Endodermal cell (in vitro differentiated cells): ENCODE measurements at places on chromosomes 4 and X. TPM values are rescaled to one million over a fixed set of nuclear protein-coding genes. Genes with fewer than 3 reads are reported as not detected.

DNA sequence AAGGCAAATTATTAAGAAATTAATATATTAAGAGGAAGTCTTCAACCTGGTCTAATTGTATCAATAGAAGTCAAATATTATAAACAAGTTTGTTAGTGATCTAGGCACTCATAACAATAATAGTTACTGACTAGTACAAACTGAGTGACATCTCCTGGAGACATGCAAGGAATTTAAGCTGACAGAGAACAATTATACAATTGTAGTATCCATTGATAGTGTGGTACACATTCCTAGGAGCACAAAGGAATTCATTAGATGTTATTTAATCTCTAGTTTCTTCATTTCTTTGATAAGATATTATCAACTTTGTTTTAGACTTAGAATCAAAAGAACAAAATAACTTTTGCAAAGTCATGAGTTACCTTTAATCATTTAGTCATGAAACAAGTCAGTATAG lies 1048.6 kb downstream of the PCDH7 start:
- no peaks in the 10 kb centered on the region for H3K36me3 ChIP-seq
- no peaks in the 10 kb centered on the region for H3K4me1 ChIP-seq

Gene CXCL11
- 0.21 TPM in 1 of 3 replicates, not detected in the others for total RNA-seq

Gene SPP1
- 8.8 and 12.8 TPM in 2 replicates for total RNA-seq

GRCh38 chrX:124407226-124407625 lies 60.9 kb downstream of the SH2D1A start:
- H3K4me1 ChIP-seq, result no peaks in the 10 kb centered on the region
- no peak for DNase-seq
- H3K4me3 ChIP-seq, result no peak overlapping the region
- H3K36me3 ChIP-seq, result no peaks in the 10 kb centered on the region
- H3K27ac ChIP-seq, result no peak overlapping the region

Gene SHOX
- total RNA-seq, result not detected in 3 replicates

Gene SYP
- total RNA-seq, result 0.45 and 0.48 TPM in 2 replicates

DNA sequence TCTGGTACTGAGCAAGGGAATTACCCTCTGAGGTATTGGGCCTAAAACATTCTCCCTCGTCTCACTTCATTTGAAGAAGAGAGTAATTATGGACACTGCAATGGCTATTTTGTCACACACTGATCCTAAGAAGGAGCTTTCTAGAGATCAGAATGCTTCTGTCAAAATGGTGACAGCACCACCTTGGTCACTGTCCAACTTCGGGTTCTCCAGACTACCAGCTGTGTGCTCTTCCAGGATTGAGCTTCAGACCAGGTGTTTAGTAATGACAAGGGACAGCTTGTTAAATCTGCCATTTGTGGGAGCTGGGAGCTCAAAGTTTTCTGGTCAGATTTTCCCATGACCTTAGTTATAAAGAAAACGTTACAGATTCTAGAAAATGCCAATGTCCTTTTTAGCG lies 105.4 kb downstream of the POLA1 start:
- H3K27me3 ChIP-seq, result no peaks in the 10 kb centered on the region
- H3K27ac ChIP-seq, result no peak overlapping the region
- DNase-seq, result no peak
- no peaks in the 10 kb centered on the region for H3K4me1 ChIP-seq
- no peak overlapping the region for H3K4me3 ChIP-seq

DNA sequence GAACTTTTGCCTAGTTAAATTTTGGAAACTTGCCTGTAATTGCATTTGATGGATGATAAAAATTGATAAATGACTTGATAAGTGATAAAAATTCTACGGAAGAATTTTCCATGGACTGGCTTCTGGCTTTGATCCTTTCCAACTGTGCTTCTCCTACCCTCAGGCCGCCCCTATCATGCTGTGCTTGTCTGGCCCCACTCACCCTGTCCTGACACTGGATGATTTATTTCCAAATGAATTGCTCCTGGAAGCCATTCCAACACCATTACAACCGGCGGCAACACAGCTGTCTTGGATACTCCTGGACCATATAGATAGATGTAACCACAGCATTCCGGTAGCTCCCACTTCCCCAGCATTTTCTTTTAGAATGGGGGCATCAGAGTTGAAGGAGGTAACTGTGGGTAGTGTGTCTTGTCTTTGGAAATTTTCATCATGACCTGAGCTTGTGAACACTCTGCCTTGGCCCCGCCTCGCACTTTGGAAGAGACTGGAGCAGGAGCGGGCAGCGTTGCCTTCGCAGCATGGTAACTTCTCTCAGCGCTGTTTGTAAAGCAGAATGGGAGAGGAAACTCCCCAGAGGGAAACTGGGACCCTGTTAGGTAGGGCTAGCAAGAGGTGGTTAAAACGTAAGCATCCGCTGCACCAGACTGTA lies 77.4 kb downstream of the TBL1X start:
- H3K4me1 ChIP-seq, result no peaks in the 10 kb centered on the region
- DNase-seq, result no peak
- H3K4me3 ChIP-seq, result no peak overlapping the region

GRCh38 chr4:147739239-147739823 lies 7.4 kb downstream of the ARHGAP10 start:
- no peak for DNase-seq
- H3K27ac ChIP-seq, result no peak overlapping the region
- H3K4me3 ChIP-seq, result no peak overlapping the region
- H3K36me3 ChIP-seq, result no peaks in the 10 kb centered on the region

DNA sequence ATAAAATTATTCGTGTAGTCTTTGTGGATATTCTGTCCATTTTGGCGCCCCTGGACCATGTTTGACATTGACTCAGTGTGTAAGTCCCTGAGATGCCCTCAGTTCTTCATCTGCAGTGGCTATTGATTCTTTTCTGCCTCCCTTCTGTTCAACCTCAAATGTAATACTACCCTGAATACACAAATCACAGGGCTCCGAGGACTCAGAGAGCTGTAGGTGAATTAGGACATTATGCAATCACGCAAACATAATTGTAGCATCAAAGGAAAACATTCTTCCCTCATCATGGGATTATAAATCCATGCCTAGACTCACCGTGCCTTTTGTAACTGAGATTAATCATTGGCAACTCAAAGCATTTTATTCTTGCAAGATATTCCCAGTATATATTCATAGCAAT lies 161.4 kb upstream of the PACRGL start:
- no peak for DNase-seq
- no peaks in the 10 kb centered on the region for H3K36me3 ChIP-seq
- H3K4me3 ChIP-seq, result no peak overlapping the region
- no peak overlapping the region for H3K27ac ChIP-seq
- no peaks in the 10 kb centered on the region for H3K27me3 ChIP-seq
- no peaks in the 10 kb centered on the region for H3K4me1 ChIP-seq

GRCh38 chr4:122431351-122431750 lies 25.2 kb downstream of the IL2 start:
- DNase-seq, result no peak
- H3K4me1 ChIP-seq, result no peaks in the 10 kb centered on the region
- no peaks in the 10 kb centered on the region for H3K36me3 ChIP-seq
- H3K27me3 ChIP-seq, result no peaks in the 10 kb centered on the region
- H3K27ac ChIP-seq, result no peak overlapping the region
- no peak overlapping the region for H3K4me3 ChIP-seq

- DNase-seq, result no peak
- H3K4me1 ChIP-seq, result no peaks in the 10 kb centered on the region
- H3K4me3 ChIP-seq, result no peak overlapping the region
- H3K36me3 ChIP-seq, result no peaks in the 10 kb centered on the region
- no peak overlapping the region for H3K27ac ChIP-seq
Measured at GRCh38 chr4:123284168-123284567, 112.4 kb upstream of the SPRY1 start.

DNA sequence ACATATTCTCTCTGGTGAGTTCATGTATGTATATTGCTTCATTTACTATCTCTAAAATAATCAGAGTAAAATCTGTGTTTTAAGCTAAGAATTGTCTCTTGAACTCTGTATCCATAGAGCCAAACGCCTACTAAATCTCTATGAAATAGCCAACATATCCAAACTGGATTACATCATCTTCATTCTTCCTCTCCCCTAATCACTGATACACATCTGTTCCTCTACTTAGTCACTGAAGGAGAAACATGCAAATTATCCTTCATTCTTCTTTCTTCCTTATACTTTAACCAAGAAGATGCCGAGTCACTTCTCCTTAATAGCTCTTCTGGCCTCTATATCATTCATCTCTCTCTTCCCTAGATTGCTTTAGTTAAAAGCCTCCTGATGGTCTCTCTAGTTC lies 630.4 kb upstream of the FTHL17 start:
- H3K36me3 ChIP-seq, result no peaks in the 10 kb centered on the region
- H3K4me3 ChIP-seq, result no peak overlapping the region
- no peak for DNase-seq
- no peaks in the 10 kb centered on the region for H3K4me1 ChIP-seq

GRCh38 chrX:82734140-82734539 lies 774.0 kb upstream of the POU3F4 start:
- H3K27me3 ChIP-seq, result no peaks in the 10 kb centered on the region
- no peak overlapping the region for H3K27ac ChIP-seq
- H3K4me1 ChIP-seq, result no peaks in the 10 kb centered on the region
- no peaks in the 10 kb centered on the region for H3K36me3 ChIP-seq

DNA sequence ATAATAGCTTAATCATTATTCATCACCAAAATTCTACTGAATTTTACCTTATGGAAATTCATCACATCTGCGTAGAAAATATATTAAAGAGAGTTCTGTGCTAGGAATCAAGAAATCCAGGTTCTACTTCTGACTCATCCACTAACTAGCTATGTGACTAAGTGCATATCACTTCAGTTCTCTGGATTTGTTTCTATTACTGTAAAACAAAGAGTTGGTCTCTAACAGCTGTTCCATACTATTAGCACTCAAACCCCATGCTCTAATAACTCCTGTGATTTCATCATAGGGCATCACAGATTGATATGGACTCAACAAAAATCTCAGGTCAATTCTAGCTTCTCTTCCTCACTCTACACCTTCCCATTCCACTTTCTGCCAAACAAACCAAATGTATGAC lies 572.0 kb downstream of the INPP4B start:
- no peak overlapping the region for H3K4me3 ChIP-seq
- DNase-seq, result no peak
- H3K4me1 ChIP-seq, result no peaks in the 10 kb centered on the region

Gene ITGB1BP2
- total RNA-seq, result 3.9 and 6.1 TPM in 2 replicates

Gene ETDA
- not detected in 2 replicates for total RNA-seq

GRCh38 chrX:153909024-153909979 lies 4.8 kb downstream of the AVPR2 start:
- no peaks in the 10 kb centered on the region for H3K4me1 ChIP-seq
- no peaks in the 10 kb centered on the region for H3K27me3 ChIP-seq
- H3K4me3 ChIP-seq, result no peak overlapping the region
- no peak overlapping the region for H3K27ac ChIP-seq
- no peaks in the 10 kb centered on the region for H3K36me3 ChIP-seq
- peak; percentile 81 for DNase-seq

DNA sequence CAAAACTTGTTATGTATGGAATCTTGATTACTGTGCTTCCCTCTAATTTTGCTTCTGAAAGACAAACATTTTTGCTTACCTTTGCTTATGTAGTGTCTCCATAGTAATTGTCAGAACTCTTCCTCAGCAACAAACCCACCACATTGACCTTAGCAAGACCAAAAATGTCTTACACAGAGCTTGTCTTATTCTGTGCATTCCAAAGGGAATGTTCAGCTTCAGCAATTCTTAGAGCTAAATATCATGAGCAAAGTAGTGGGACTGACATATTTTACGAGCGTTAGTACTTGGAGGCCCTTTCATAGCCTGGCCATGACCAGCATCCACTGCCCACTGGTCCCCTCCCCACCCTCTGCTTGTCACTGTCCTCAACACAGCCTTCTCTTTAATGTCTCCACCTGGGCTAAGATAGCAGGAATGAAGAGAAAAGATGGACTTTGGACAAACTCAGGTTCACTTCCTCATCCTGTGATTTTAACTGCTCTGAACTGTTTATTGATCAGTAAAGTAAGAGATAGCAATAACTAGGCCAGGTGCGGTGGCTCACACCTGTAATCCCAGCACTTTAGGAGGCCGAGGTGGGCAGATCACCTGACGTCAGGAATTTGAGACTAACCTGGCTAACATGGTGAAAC lies 15.5 kb upstream of the SH3D19 start:
- H3K27ac ChIP-seq, result no peak overlapping the region
- no peak overlapping the region for H3K4me3 ChIP-seq

DNA sequence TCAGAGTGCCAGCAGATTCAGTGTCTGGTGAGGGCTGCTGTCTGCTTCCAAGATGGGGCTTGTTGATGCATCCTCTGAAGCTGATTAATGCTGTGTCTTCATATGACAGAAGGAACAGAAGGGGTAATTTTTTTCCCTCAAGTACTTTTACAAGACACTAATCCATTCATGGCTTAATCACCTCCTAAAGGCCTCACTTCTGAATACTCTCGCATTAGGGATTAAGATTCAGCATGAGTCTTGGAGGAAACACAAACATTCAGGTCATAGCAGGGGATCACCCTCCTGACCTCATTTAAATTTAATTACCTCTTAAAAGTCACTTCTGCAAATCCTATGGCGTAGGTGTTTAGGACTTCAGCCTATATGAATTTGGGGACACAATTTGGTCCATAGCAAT lies 1145.5 kb upstream of the PCDH10 start:
- H3K27me3 ChIP-seq, result no peaks in the 10 kb centered on the region
- H3K4me3 ChIP-seq, result no peak overlapping the region
- no peak for DNase-seq
- H3K27ac ChIP-seq, result no peak overlapping the region
- H3K4me1 ChIP-seq, result peaks cover 3% of the 10 kb centered on the region
- no peaks in the 10 kb centered on the region for H3K36me3 ChIP-seq

DNA sequence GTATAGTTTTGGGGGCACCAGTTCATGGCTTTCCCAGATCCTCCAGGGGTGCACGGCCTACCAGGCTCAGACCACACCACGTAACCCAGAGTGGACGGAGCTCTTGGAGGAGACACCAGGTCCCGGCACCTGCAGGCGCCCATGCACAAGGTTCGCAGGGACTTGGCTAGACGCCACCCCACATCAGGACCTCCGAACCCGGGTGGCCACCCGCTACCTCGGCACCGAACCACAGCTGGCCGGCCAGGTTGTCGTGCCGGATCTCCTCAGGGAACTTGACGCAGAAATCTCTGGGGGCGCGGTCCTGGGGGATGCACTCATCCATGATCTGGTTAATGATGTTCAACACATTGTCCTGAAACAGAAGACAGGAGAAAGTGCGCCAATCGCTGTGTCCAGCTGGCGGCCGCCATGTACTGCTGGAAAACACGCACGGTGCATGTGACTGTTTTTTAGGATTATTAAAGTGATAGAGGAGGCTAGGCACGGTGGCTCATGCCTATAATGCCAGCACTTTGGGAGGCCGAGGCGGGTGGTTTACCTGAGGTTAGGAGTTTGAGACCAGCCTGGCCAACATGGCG lies 77.1 kb downstream of the ZFYVE28 start:
- H3K4me1 ChIP-seq, result no peaks in the 10 kb centered on the region
- H3K36me3 ChIP-seq, result no peaks in the 10 kb centered on the region
- no peak overlapping the region for H3K27ac ChIP-seq
- H3K27me3 ChIP-seq, result no peaks in the 10 kb centered on the region

DNA sequence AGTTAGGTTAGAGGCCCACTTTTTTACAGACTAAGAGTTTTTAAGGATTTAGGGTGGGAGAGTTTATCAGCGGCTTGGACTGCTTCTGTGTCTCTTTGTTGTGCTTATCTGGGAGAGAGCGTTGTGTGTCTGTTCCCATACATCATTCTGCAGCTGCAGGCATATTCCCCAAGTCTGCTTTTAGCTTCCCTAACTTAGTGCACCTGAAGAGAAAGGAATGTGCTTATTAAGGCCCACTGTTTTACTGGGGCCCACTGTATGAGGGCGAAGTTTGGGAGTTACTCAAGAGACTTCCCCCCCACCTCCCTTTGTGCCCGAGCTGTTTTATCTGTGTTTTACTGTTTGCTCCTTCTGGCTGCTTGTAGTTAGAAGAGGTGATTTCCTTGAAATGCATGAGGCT lies 31.9 kb downstream of the ART3 start:
- no peaks in the 10 kb centered on the region for H3K27me3 ChIP-seq
- peaks cover 4% of the 10 kb centered on the region for H3K4me1 ChIP-seq
- no peak overlapping the region for H3K27ac ChIP-seq
- no peak for DNase-seq
- no peak overlapping the region for H3K4me3 ChIP-seq
